Epithelial cell of alveolus of lung (primary cell): ENCODE measurements at places on chromosomes 2 and 18. TPM values are rescaled to one million over a fixed set of nuclear protein-coding genes. Genes with fewer than 3 reads are reported as not detected.

TCF4 gene
- total RNA-seq, result 51.3 and 121 TPM in 2 replicates

ELOA2 gene
- not detected in 2 replicates for total RNA-seq

RFX8 gene
- 0.16 and 3.5 TPM in 2 replicates for total RNA-seq

CMPK2 gene
- total RNA-seq, result 2.0 and 4.7 TPM in 2 replicates

PTPRM gene
- 22.2 and 28.8 TPM in 2 replicates for total RNA-seq

REG3G gene
- not detected in 2 replicates for total RNA-seq

CABYR gene
- 0.88 and 6.9 TPM in 2 replicates for total RNA-seq

TEKT4 gene
- not detected in 2 replicates for total RNA-seq

C2orf66 gene
- total RNA-seq, result 0.24 TPM in 1 of 2 replicates, not detected in the other

MYO1B gene
- total RNA-seq, result 46.2 and 72.1 TPM in 2 replicates

TEX44 gene
- not detected in 2 replicates for total RNA-seq

PREPL gene
- 17.2 and 31.8 TPM in 2 replicates for total RNA-seq

LCT gene
- under 0.01 and 0.08 TPM in 2 replicates for total RNA-seq

LHCGR gene
- 0.39 TPM in 1 of 2 replicates, not detected in the other for total RNA-seq

LANCL1 gene
- total RNA-seq, result 33.1 and 53.7 TPM in 2 replicates

RAB17 gene
- not detected in 2 replicates for total RNA-seq

SLC4A1AP gene
- 18.1 and 22.4 TPM in 2 replicates for total RNA-seq

EHD3 gene
- total RNA-seq, result 23.0 and 36.4 TPM in 2 replicates

CD226 gene
- total RNA-seq, result 1.2 and 1.4 TPM in 2 replicates

TMEM87B gene
- 10.6 and 27.0 TPM in 2 replicates for total RNA-seq

CHAC2 gene
- 0.16 and 6.9 TPM in 2 replicates for total RNA-seq

RGPD3 gene
- under 0.01 and 0.13 TPM in 2 replicates for total RNA-seq

UCN gene
- 1.0 and 11.3 TPM in 2 replicates for total RNA-seq

GALM gene
- total RNA-seq, result 6.1 and 7.4 TPM in 2 replicates

HOXD12 gene
- not detected in 2 replicates for total RNA-seq

SP140 gene
- total RNA-seq, result 0.39 TPM in 1 of 2 replicates, not detected in the other

OSBPL1A gene
- total RNA-seq, result 21.2 and 23.5 TPM in 2 replicates

IL36G gene
- not detected in 2 replicates for total RNA-seq

PAX3 gene
- total RNA-seq, result not detected in 2 replicates

RAB6D gene
- total RNA-seq, result under 0.01 TPM in 1 of 2 replicates, not detected in the other

MALL gene
- 1.6 and 6.2 TPM in 2 replicates for total RNA-seq

MYOM1 gene
- 0.13 and 0.48 TPM in 2 replicates for total RNA-seq

GPR45 gene
- total RNA-seq, result not detected in 2 replicates

ARHGAP28 gene
- total RNA-seq, result 5.3 and 33.8 TPM in 2 replicates

CDKL4 gene
- 0.32 TPM in 1 of 2 replicates, not detected in the other for total RNA-seq

CAPN14 gene
- total RNA-seq, result 0.08 TPM in 1 of 2 replicates, not detected in the other

KIF1A gene
- 2.7 TPM in 1 of 2 replicates, not detected in the other for total RNA-seq

TP53I3 gene
- total RNA-seq, result 54.9 and 77.7 TPM in 2 replicates

CAMKMT gene
- 1.4 and 2.7 TPM in 2 replicates for total RNA-seq

CCDC68 gene
- total RNA-seq, result 20.2 and 36.8 TPM in 2 replicates

IL1B gene
- total RNA-seq, result 1.4 and 69.0 TPM in 2 replicates

CAPN13 gene
- total RNA-seq, result under 0.01 TPM in 1 of 2 replicates, not detected in the other

MSH6 gene
- total RNA-seq, result 47.4 and 59.5 TPM in 2 replicates

ALPP gene
- not detected in 2 replicates for total RNA-seq

SCN2A gene
- 0.08 and 0.26 TPM in 2 replicates for total RNA-seq

GTF2A1L gene
- 0.13 and 1.5 TPM in 2 replicates for total RNA-seq

CREG2 gene
- 0.91 TPM in 1 of 2 replicates, not detected in the other for total RNA-seq

MERTK gene
- 1.0 and 2.7 TPM in 2 replicates for total RNA-seq

ALKAL2 gene
- total RNA-seq, result 1.2 TPM in 1 of 2 replicates, not detected in the other

PAIP2B gene
- total RNA-seq, result 0.52 and 1.0 TPM in 2 replicates

RIF1 gene
- total RNA-seq, result 24.1 and 24.3 TPM in 2 replicates

PROKR1 gene
- total RNA-seq, result 0.08 and 0.13 TPM in 2 replicates

RSAD2 gene
- 1.4 TPM in 1 of 2 replicates, not detected in the other for total RNA-seq

SGO2 gene
- 9.1 and 10.5 TPM in 2 replicates for total RNA-seq

VSNL1 gene
- 0.26 TPM in 1 of 2 replicates, not detected in the other for total RNA-seq
